ENCODE measurements at places on chromosomes 7 and 10. TPM values are rescaled to one million over a fixed set of nuclear protein-coding genes. Genes with fewer than 3 reads are reported as not detected.

DNA sequence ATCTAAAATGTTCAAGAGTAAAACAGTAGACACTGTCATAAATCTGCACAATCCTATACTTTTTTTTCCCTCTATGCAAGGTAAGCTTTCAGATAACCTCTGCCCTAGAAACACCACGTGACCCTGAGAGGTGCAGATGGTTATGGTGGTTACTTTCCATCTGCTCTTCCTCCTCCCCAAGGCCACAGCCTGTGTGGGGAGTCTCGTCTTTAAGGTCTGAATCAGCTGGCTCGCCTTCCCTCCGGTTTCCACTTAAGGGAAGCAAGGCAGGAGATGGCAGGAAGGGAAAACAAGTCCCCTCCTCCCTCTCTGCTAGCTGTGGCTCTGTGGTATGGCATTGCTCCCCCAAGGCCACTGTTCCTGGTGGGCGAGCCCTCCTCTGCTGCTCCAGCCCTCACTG lies 181.8 kb downstream of the GLI3 start:
- no peak for DNase-seq

GRCh38 chr10:27527666-27528295 lies 23.7 kb downstream of the RAB18 start:
- DNase-seq = no peak

DNA sequence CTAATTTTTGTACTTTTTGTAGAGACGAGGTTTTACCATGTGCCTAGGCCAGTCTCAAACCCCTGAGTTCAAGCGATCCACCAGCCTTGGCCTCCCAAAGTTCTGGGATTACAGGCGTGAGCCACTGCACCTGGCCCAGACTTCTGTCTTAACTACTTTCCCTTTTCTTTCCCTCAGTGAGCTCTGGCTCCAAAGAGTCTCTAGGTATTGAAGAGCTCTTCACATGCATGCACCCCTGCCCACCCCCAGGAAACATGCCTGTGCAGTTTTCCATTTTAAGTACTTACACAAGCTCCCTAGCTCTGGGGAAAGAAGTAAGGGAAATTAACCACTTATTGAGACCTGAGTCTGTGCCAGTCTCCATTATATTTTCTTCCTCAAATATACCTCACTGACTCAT lies 2.0 kb downstream of the MYOZ1 start:
- DNase-seq = no peak

- DNase-seq = no peak
These were observed 3.7 kb upstream of the HOXA10 start for GRCh38 chr7:27177795-27178320.

DNA sequence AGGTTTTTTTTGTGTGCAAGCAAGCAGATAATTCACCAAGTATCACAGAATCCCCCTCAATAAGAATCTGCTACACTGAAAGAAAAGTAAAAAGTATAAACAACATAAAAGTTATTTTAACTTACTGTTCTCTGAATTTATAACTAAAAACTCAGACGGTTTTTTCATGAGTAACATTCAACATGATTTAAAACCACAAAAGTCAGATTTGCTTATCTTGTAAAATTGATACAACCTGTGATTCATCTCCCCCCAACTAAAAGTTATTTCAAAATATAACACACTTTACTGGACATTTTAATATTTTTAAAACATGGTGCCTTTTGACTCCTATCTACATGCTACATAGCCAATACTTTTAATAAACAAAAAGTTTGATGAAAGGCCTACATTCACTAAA lies 32.8 kb downstream of the TSPAN12 start:
- DNase-seq = no peak

Gene TAS2R41
- polyA plus RNA-seq = not detected

Gene C10orf143
- 6.1 TPM for polyA plus RNA-seq
